Purkinje cell (primary cell): ENCODE measurements at places on chromosomes 3 and 15. TPM values are rescaled to one million over a fixed set of nuclear protein-coding genes. Genes with fewer than 3 reads are reported as not detected.

The ACKR4 gene
- polyA plus RNA-seq, result not detected in 2 replicates

The ACKR2 gene
- polyA plus RNA-seq, result 0.73 and 4.6 TPM in 2 replicates

The ISG20 gene
- 3.4 TPM in 1 of 2 replicates, not detected in the other for polyA plus RNA-seq

The CCDC191 gene
- polyA plus RNA-seq, result 3.4 and 10.9 TPM in 2 replicates

The MKRN2OS gene
- polyA plus RNA-seq, result 4.0 TPM in 1 of 2 replicates, not detected in the other

The CDHR4 gene
- not detected in 2 replicates for polyA plus RNA-seq

The IQCF5 gene
- polyA plus RNA-seq, result not detected in 2 replicates

The ILDR1 gene
- not detected in 2 replicates for polyA plus RNA-seq

The PLA2G4D gene
- polyA plus RNA-seq, result 0.35 and 1.7 TPM in 2 replicates

The CCDC39 gene
- polyA plus RNA-seq, result 2.8 and 3.5 TPM in 2 replicates

The AMIGO3 gene
- polyA plus RNA-seq, result not detected in 2 replicates

The SRGAP3 gene
- 14.0 and 36.2 TPM in 2 replicates for polyA plus RNA-seq

The LZTFL1 gene
- polyA plus RNA-seq, result 15.8 and 23.6 TPM in 2 replicates

The UROC1 gene
- polyA plus RNA-seq, result not detected in 2 replicates

The RTP4 gene
- polyA plus RNA-seq, result not detected in 2 replicates

The GPD1L gene
- 10.7 and 12.4 TPM in 2 replicates for polyA plus RNA-seq

The IL12A gene
- polyA plus RNA-seq, result not detected in 2 replicates

The CD200 gene
- polyA plus RNA-seq, result 27.4 and 59.0 TPM in 2 replicates

The ZSCAN2 gene
- polyA plus RNA-seq, result 0.90 and 2.1 TPM in 2 replicates

The MDFIC2 gene
- polyA plus RNA-seq, result not detected in 2 replicates

The GPR87 gene
- polyA plus RNA-seq, result not detected in 2 replicates

The GABRR3 gene
- not detected in 2 replicates for polyA plus RNA-seq

The C3orf49 gene
- polyA plus RNA-seq, result 1.2 TPM in 1 of 2 replicates, not detected in the other

The CHST13 gene
- not detected in 2 replicates for polyA plus RNA-seq

The LSAMP gene
- polyA plus RNA-seq, result 12.8 and 39.6 TPM in 2 replicates

The USP4 gene
- polyA plus RNA-seq, result 26.0 and 28.0 TPM in 2 replicates

The BSN gene
- 1.5 and 4.4 TPM in 2 replicates for polyA plus RNA-seq

The SLC28A2 gene
- polyA plus RNA-seq, result 0.70 TPM in 1 of 2 replicates, not detected in the other

The CLEC3B gene
- not detected in 2 replicates for polyA plus RNA-seq

The CPA3 gene
- not detected in 2 replicates for polyA plus RNA-seq

The XCR1 gene
- not detected in 2 replicates for polyA plus RNA-seq

The C3orf85 gene
- not detected in 2 replicates for polyA plus RNA-seq

The CLASP2 gene
- polyA plus RNA-seq, result 68.5 and 115 TPM in 2 replicates

The LRRIQ4 gene
- not detected in 2 replicates for polyA plus RNA-seq

The TMEM44 gene
- 0.77 and 2.6 TPM in 2 replicates for polyA plus RNA-seq

The TGM4 gene
- not detected in 2 replicates for polyA plus RNA-seq

The ALPK3 gene
- polyA plus RNA-seq, result not detected in 2 replicates

The SPSB4 gene
- polyA plus RNA-seq, result not detected in 2 replicates

The TUSC7 gene
- polyA plus RNA-seq, result 5.7 TPM in 1 of 2 replicates, not detected in the other

The CLDN16 gene
- polyA plus RNA-seq, result not detected in 2 replicates

The RBP2 gene
- polyA plus RNA-seq, result not detected in 2 replicates

The ZBTB38 gene
- 77.4 and 116 TPM in 2 replicates for polyA plus RNA-seq

The PGBD4 gene
- 1.9 and 2.9 TPM in 2 replicates for polyA plus RNA-seq

The ZBED2 gene
- not detected in 2 replicates for polyA plus RNA-seq

The C3orf70 gene
- 4.6 and 5.6 TPM in 2 replicates for polyA plus RNA-seq

The STRIT1 gene
- not detected in 2 replicates for polyA plus RNA-seq

The FYTTD1 gene
- polyA plus RNA-seq, result 29.0 and 32.1 TPM in 2 replicates

The ANKUB1 gene
- polyA plus RNA-seq, result not detected in 2 replicates

The CPNE9 gene
- polyA plus RNA-seq, result 6.6 and 12.5 TPM in 2 replicates

The HYPK gene
- 13.9 and 21.5 TPM in 2 replicates for polyA plus RNA-seq

The NR1I2 gene
- polyA plus RNA-seq, result 0.31 TPM in 1 of 2 replicates, not detected in the other

The SPATA12 gene
- polyA plus RNA-seq, result not detected in 2 replicates

The GPR15 gene
- polyA plus RNA-seq, result not detected in 2 replicates

The ARNT2 gene
- polyA plus RNA-seq, result 6.2 and 11.4 TPM in 2 replicates

The ADAMTS17 gene
- 2.1 TPM in 1 of 2 replicates, not detected in the other for polyA plus RNA-seq

The CLRN1 gene
- not detected in 2 replicates for polyA plus RNA-seq

The CNOT10 gene
- 7.8 and 15.3 TPM in 2 replicates for polyA plus RNA-seq

The EAF2 gene
- polyA plus RNA-seq, result 23.2 and 36.4 TPM in 2 replicates

The MYRIP gene
- 0.81 and 8.1 TPM in 2 replicates for polyA plus RNA-seq
